Motor neuron (in vitro differentiated cells): ENCODE measurements at places on chromosomes 6 and 20. TPM values are rescaled to one million over a fixed set of nuclear protein-coding genes. Genes with fewer than 3 reads are reported as not detected.
A peak's percentile ranks its signal among the peaks of the same experiment; 100 is the strongest.

DNA sequence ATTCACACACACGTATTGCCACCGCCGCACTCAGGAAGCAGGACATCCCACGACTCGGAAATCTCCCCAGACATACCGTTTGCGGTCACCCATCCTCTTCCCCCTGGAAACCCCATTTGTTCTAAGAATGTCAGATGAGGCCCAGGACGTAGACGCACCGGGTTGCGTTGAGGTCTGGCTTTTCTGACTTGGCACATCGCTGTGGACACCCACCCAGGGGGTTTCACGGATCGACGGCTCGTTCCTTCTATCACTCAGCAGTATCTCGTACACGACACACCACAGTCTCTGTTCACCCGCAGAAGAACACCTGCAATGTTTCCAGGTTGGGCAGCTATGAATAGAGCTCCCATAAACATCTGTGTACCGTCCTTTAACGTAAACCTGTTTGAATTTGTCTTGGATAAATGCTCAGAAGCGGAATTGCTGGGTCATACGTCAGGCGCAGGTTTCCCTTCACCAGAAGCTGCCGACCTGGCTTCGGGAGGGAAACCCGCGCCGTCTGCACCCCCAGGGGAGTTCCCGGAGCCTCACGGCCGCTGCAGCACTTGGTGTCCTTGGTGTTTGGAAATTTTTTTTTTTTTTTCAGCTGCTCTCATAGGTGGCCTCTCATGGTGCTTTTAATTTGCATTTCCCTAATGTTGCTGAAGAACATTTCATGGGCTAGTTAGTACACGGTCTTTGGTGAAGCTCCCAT, 9.3 kb upstream of the EEF1A2 start:
- ATAC-seq = no peak

GRCh38 chr20:59515013-59515905, 89.1 kb upstream of the PHACTR3 start:
- peak; percentile 93 for ATAC-seq

DNA sequence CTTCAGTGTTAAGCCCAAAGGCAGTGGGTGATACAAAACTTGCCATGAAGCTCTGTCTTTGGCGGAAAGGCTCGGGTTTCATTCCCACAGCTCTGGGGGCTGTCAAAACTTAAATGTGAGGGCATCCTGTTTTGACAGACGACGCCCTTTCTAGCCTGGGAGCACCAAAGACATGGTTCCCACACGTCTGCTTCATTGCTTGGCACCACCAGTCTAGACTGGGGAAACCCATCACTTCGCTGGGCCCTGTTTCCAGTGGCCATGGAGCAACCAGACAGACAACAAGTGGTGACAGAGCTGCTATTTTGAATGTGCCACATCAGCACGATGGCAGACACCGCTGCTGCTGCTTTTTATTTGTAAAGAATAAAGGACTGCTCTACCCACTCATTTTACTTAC, 127.5 kb downstream of the SASH1 start:
- ATAC-seq = no peak

- ATAC-seq = peak; percentile 98
Observed at GRCh38 chr6:160030103-160030502, 61.2 kb downstream of the IGF2R start.

GRCh38 chr6:2982426-2983117, 11.2 kb upstream of the SERPINB6 start:
- no peak for ATAC-seq

Gene NFS1
- 12.5 and 13.6 TPM in 2 replicates for total RNA-seq
